Activated CD4-positive, alpha-beta T cell treated with anti-CD3 and anti-CD28 coated beads, Interleukin-2, amount 50 U/mL, for 24 hours (primary cell): ENCODE measurements at places on chromosomes 12 and 14.

GRCh38 chr12:107635139-107635538 is 50.5 kb upstream of the PWP1 start:
- DNase-seq: no peak

DNA sequence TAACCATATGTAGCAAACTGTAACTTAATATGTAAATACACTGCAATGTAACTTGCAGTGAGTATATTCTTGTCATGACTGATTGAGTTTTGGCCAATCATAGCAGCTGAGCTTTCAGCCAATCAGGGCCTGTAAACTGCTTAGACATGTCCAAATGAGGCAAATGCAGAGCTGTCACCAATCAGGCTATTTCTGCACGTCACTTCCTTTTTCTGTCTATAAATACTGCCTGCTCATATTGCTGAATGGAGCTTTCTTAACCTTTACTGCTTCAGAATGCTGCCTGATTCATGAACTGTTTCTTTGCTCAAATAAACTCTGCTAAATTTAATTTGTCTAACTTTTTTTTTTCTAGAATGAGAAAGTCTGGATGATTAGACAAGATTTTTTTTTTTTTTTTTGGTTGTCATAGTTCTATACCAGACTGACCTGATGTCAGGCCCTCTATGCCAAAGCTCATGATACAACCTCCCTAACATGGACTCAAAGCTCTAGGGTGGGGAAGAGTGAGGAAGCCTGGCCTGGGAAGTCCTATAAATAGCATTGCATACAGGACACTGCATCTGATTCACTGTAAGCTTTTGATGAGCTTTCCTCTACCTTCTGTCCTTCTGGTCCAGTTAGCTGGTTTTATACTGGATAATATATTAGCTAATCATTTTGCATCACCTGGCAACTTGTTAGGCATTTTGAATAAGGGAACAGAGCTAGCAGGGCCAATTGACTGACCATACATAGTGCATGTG is 12.0 kb downstream of the MGP start:
- DNase-seq: no peak

- no peak for DNase-seq
Measured at GRCh38 chr14:77325746-77326094, 4.9 kb downstream of the GSTZ1 start.

GRCh38 chr14:97218691-97219430 is 421.7 kb downstream of the VRK1 start:
- DNase-seq: no peak

DNA sequence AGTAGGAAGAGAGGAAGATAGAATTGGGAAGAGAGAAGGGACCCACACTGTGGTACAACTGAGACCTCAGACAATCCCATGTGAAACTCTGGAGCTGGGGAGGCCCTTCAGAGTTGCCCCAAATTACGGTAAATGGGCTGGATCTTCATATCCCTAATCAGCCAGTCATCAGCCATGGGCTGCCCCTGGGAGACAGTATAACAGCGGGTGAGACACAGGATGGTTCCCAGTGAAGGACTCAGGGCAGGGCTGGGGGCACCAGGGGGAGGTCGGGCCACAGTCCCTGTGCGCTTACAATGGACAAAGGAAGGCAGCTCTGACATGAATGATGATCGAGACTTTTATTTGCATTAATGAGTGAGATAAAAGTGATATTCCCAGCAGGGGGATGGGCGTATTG is 74.2 kb upstream of the BDKRB2 start:
- no peak for DNase-seq

DNA sequence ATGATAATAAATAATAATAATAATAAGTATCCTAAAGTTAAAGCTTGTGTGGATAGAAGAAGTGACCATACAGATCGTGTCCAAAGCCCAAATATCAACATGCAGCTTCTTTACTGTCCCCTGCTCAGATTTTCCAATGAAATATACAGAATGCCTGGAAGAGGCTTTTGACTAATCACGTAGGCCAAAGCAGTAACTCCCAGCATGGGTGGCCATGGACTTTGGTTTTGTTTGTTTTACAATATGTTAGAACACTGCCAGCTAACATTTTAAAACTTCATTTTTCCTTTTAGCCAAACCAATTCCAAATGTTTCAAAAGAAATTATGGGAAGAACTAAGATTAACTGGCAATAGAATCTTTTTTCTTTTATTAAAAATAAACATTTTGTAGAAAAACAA is 400.0 kb upstream of the FLRT2 start:
- DNase-seq: no peak

DNA sequence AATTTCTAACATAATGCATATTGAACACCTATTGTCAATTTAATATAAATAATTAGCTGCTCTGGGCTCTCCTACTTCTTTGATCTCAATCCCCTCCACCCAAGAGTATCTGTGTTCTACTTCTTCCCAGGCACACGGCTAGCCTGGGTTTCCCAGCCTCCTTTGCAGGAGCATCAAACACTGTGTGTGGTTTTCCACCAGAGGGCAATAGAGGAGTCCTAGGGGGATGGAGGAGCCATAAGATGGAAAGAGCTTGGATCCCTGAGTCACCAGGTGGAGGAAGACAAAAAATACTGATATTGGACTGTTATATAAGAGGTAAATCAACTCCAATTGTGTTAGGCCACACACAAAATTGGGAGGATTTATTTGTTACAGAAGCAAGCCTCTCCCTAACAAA is 333.7 kb downstream of the GLT1D1 start:
- DNase-seq: no peak

- no peak for DNase-seq
Measured at GRCh38 chr12:76103958-76104357, 19.5 kb upstream of the NAP1L1 start.

DNA sequence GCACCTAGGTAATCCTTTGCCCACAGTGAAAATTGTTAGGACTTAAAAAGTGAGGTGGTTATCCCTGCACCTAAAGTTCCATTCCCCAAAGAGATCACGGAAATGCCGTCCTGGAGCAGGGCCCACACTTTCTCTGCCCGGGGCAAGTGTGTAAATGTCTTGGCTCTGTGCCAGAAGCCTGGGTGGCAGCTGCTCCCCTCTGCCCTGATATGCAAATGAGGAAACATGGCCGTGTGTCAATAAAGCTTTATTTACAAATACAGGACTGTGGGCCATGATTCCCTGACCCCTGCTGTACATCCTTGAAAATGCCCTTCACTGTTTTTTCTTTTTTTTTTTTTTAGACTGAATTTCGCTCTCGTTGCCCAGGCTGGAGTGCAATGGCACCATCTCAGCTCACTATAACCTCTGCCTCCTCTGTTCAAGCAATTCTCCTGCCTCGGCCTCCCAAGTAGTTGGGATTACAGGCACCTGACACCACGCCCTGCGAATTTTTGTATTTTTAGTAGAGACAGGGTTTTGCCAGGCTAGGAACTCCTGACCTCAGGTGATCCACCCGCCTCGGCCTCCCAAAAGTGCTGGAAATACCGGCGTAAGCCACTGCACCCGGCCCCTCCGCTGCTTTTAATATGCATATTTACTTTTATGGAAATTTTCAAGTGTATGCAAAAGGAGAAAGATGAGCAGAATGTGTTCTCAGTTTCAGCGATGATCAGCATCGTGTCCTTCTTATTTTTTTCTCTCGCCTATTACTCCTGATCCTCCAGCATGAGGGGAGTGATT is 75.5 kb downstream of the GALNT9 start:
- no peak for DNase-seq

DNA sequence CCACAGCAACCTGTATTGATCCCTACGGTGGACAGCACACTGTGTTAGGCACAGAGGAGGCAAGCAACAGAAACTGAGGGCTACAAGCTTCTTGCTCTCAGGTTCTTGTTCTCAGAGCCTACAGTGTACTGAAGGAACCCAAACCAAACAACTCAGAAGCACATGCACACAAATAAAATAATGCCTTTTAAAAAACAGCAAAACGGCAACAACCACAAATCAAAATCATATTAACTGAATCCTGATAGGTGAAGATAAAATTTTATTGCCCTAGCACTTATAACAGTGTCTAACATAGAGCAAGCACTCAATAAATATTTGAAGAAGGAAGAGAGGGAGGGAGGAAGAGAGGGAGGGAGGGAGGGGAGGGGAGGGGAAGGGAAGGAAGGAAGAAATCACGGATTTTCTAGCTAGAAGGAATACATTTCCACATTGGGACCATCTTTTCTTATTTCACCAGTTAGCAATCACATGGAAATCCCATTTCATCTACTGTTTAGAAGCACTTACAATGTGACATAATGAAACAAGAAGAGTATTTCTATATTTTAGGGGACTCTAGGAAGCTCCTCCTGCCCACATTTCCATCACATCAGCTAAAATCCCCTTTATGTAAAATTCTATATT is 27.2 kb downstream of the DMAC2L start:
- DNase-seq: no peak

GRCh38 chr12:92601176-92601575 is 101.6 kb upstream of the PLEKHG7 start:
- no peak for DNase-seq

GRCh38 chr14:74934041-74934440 is 11.0 kb upstream of the RPS6KL1 start:
- DNase-seq: no peak

DNA sequence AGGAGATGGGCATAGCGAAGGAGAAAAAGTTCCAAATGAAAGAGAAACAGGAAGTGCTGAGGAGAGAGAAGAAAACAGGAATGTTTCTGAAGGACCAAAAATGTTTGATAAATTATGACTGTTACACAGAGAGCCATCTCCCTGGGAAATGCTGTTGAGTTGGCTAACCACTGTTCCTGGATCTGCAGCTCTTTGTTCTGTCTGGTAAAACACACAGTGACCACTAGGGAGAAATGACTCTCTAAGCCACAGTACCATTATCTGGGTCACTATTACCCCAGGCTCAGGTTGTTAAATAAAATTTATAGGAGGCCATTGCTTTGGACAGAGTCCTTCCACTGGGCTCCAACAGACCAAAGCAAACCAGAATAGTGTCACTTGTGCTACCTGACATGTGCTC is 219.3 kb downstream of the CRADD start:
- DNase-seq: no peak

DNA sequence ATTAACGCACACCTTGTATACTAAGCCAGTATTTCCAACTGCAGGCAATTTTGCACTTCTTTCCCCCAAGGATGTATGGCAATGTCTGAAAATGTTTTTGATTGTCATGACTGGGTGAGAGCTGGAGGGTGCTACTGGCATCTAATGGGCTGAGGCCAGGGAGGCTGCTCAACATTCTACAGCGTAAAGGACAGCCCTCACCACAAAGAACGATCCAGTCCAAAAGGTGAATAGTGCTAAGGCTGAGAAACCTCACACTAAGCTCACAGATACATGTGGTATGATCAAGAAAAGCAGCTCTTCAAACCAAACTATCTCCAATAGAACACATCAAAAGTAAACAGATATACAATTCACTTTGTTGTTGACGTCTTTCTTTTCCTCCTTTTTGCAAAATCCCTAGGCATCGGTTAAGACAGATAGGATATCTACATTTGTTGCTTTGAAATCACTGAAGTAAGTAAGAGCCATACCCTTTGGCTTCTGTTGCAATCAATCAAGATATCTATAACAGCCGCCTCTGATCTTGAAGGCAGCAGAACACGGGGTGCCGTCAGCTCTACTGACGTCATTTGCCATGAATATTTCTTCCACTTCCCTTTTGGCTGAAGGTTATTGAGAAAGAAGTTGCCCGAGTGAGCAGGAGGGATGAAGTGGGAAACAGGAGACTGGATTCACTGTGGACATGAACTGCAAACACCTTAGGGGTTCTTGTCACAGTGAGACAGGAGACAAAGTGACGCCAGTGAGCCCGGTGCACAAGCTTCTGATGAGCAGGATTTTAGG is 218.3 kb downstream of the FOXN3 start:
- DNase-seq: no peak

DNA sequence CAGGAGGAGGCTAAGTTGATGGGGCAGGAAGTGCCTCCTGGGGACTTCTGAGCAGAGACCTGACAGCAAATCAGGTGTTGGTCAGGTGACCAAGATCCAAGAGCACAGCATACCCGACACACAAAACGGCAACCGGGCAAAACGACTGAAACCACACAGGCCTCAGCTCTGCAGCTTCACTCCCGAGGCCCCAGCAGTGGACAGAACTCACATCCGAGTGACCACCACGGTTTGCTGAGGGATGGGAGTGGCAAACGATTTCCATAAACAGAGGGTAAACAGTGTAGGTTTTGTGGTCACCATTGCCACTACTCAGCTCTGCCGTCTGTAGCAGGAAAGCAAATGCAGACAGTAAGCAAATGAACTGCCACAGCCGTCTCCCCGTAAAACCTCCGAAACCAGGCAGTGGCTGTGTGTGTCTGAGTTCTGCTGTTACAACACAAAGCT is 14.4 kb downstream of the CHFR start:
- DNase-seq: no peak

GRCh38 chr12:122356192-122356635 is 66.3 kb downstream of the CLIP1 start:
- DNase-seq: peak; percentile 42

- DNase-seq: no peak
Measured at GRCh38 chr14:67420102-67420739, 8.3 kb upstream of the PLEK2 start.

DNA sequence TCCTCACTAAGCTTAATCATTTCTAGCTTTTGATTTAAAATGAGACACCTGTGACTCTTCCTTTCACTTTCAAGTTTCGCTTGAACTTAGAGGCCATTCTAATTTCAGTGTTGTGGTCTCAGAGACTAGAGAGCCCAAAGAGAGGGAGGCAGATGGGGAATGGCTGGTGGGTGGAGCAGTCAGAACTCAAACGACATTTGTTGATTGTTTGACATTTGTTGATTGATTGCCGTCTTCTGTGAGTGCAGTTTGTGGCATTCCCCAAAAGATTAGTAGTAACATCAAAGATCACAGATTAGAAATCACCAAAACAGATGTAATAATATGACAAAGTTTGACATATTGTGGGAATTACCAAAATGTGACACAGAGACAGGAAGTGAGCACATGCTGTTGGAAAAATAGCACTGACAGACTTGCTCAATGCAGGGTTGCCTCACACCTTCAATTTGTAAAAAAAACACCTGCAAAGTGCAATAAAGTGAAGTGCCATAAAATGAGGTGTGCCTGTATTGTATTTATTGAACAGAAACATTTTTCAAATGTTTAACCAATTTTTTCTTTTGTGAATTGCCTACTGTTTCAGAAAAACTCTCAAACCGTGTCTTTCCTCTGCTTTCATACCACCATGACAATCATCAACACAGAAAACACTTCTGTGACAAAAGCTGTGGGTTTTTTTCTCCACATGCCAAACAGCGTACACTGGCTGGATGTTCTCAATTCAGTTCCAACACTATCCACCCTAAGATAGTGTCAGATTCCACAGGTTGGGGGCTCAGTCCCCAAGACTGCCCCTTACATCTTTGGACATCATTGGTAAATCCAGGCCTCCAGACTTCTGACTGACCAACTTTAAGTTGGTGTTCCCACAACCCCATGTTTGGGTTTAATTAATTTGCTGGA is 376.3 kb upstream of the RGS6 start:
- peak; percentile 72 for DNase-seq

GRCh38 chr14:31047503-31047902 is 21.3 kb upstream of the STRN3 start:
- no peak for DNase-seq
